ENCODE measurements at places on chromosomes 2 and 18. TPM values are rescaled to one million over a fixed set of nuclear protein-coding genes. Genes with fewer than 3 reads are reported as not detected.

DNA sequence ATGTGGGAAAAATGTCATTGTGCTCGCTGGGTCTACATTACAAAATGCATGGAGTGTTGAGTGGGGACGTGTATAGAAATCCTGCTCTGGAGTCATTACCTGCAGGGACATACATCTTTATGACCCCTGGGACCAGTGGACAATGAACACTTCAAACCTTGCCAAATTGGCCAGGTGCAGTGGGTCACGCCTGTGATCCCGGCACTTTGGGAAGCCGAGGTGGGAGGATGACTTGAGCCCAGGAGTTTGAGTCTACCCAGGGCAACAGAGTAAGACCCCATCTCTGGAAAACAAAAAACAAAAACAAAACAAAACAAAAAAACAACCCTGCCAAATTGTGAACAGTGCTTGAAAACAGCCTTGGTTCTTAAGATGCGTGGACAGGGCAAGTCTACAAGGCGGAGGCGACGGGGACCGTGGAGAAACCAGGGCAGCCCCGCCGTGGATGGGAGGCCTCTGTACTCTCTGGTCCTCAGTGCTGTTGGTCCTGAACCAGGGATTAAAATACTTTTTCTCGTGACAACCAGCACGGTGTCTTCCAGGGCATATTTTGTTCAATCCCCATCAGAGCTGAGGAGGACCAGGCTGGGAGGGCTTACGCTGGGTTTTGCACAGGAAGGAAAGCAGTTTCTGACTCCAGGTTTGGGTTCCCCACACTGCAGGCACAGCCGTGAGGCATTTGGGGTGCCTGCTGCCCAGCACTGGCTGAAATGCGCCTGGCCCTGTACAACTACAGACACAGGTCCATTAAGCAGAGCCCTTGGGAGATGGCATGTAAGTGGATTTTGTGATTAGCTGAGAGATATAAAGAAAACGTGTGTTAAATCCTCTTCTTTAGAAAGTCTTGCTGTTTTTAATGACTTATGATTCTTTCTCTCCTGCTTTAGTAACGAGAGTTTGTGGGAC is 13.7 kb downstream of the COLEC11 start:
- no peaks in the 10 kb centered on the region for H3K36me3 ChIP-seq
- no peaks in the 10 kb centered on the region for H3K4me1 ChIP-seq
- no peak for DNase-seq

DNA sequence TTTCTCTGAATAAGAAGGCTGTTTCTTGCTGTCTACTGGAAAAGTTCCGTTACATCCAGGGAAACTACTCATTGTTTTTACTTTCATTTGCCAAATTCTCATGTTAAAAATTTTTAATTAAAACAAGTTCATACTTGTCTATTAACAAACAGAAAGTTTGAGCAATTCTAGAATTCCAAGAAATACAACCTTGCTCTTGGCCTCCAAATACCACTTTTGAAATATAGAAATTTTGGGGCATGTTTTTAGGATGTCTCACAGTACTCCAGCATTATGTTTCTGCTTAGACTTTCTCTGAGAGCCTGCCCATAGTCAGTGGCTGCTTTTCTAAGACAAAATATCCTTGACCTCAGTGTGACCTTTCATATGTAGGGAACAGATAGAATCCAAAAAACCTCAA is 228.7 kb upstream of the RND3 start:
- no peaks in the 10 kb centered on the region for H3K27me3 ChIP-seq
- H3K4me1 ChIP-seq: no peaks in the 10 kb centered on the region
- no peak overlapping the region for H3K27ac ChIP-seq
- no peak overlapping the region for H3K4me3 ChIP-seq

DNA sequence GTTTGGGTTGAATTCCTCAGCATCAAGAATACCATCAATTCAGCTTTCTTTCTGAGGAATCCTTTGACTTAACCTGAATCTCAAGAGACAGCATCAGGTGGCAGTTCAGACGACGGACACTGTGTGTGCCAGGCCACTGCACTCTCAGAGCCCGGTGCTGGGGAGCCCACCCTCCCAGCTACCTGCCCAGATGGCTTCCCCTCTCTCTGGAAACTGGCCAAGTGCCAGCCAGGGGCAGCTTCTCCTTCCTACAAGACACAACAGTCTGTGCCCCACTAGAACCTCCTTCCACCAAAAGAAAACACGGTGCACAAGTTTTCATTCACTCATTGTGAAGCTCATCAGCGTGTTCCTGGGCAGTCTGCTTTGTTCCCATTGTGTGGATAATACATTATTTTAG is 28.5 kb downstream of the MAL start:
- H3K4me1 ChIP-seq: no peaks in the 10 kb centered on the region
- no peaks in the 10 kb centered on the region for H3K36me3 ChIP-seq
- H3K27me3 ChIP-seq: peaks cover 6% of the 10 kb centered on the region
- no peak overlapping the region for H3K27ac ChIP-seq
- DNase-seq: no peak
- no peak overlapping the region for H3K4me3 ChIP-seq

DNA sequence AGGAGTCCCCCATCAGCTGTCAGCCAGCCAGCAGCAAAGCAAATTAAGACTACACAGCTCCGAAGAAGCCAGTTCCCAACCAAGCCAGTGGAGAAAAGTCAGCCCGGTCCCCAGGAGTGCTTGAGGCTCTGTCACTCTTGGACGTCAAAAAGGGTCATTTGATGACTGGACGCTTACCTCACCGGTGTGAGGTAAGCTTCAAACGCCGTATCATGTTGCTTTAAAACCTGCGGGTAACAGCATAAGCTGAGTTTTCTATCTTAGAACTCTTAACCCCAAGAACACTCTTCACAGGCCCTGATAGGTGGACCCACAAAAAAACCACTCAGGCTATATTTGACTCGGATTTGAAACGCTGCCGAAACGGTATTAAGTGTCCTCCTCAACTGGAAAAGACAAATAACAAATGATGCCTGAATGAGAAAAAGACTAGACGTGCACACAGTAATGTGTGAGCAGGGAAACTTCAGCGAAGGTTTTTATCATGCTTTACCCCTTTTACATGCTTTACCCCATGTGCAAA is 682 bp upstream of the LNPK start:
- H3K4me3 ChIP-seq: peak overlapping the region; percentile 94
- H3K27me3 ChIP-seq: peaks cover 2% of the 10 kb centered on the region
- peak overlapping the region; percentile 14 for H3K27ac ChIP-seq
- H3K4me1 ChIP-seq: no peaks in the 10 kb centered on the region
- DNase-seq: no peak

RAB27B gene
- total RNA-seq: 0.99 TPM

MYL1 gene
- not detected for total RNA-seq

DNA sequence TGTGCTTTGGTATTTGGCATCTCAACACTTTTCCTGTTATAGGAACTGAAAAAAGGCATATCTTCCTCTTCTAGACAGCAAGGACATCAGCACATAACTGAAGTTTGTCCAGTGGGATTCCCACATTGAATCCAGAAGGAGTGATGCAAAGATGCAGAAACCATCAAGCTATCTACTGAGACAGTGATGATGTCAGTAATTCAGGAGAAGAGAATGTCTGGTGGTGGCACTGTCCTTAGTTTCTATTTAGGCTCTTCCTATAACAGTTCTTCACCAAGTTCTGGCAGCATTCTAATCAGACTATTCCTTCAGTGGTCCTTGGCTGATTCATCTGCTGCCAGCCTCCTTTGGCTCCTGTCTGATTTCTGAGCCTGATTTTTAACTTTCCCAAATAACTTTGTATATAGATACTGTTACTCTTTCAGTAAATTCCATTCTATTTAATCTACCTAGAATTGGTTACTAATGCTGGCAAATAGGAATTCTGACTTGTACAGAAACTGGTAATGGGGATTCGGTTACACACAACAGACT is 56.6 kb upstream of the AGPS start:
- H3K4me3 ChIP-seq: no peak overlapping the region
- no peaks in the 10 kb centered on the region for H3K4me1 ChIP-seq
- H3K36me3 ChIP-seq: no peaks in the 10 kb centered on the region

GRCh38 chr18:44134447-44134846 is 546.2 kb upstream of the SETBP1 start:
- no peaks in the 10 kb centered on the region for H3K36me3 ChIP-seq
- no peak for DNase-seq
- H3K27ac ChIP-seq: no peak overlapping the region
- no peaks in the 10 kb centered on the region for H3K4me1 ChIP-seq
- no peak overlapping the region for H3K4me3 ChIP-seq
- H3K27me3 ChIP-seq: no peaks in the 10 kb centered on the region

- no peak for DNase-seq
- H3K27me3 ChIP-seq: peaks cover 28% of the 10 kb centered on the region
- H3K36me3 ChIP-seq: no peaks in the 10 kb centered on the region
- no peaks in the 10 kb centered on the region for H3K4me1 ChIP-seq
- no peak overlapping the region for H3K27ac ChIP-seq
These were observed 133.6 kb downstream of the UBE2E3 start for GRCh38 chr2:181114021-181114420.

GRCh38 chr2:223587301-223587700 is 14.9 kb downstream of the SCG2 start:
- H3K4me3 ChIP-seq: no peak overlapping the region
- no peak for DNase-seq
- H3K27ac ChIP-seq: no peak overlapping the region
- H3K4me1 ChIP-seq: no peaks in the 10 kb centered on the region
- H3K36me3 ChIP-seq: no peaks in the 10 kb centered on the region
- no peaks in the 10 kb centered on the region for H3K27me3 ChIP-seq
